ENCODE measurements at places on chromosomes 16 and 17. TPM values are rescaled to one million over a fixed set of nuclear protein-coding genes. Genes with fewer than 3 reads are reported as not detected.

KRT222 gene
- total RNA-seq = 1.1 TPM

CCDC154 gene
- 5.7 TPM for total RNA-seq

HOXB1 gene
- total RNA-seq = 0.96 TPM

GRAP gene
- total RNA-seq = not detected

MRPL27 gene
- 59.1 TPM for total RNA-seq

MT1X gene
- 6.8 TPM for total RNA-seq

ZDHHC1 gene
- 16.5 TPM for total RNA-seq

ARHGDIA gene
- 248 TPM for total RNA-seq

TMEM170A gene
- total RNA-seq = 57.4 TPM

G6PC1 gene
- total RNA-seq = not detected

TLCD3B gene
- total RNA-seq = 1.5 TPM

PRR11 gene
- total RNA-seq = 21.2 TPM

NLRP1 gene
- 24.0 TPM for total RNA-seq

RAB37 gene
- total RNA-seq = 3.2 TPM

CD79B gene
- total RNA-seq = not detected

MT1M gene
- not detected for total RNA-seq

PRAC2 gene
- not detected for total RNA-seq

CHST6 gene
- 7.7 TPM for total RNA-seq

PLXDC1 gene
- total RNA-seq = 3.7 TPM

KRTAP4-5 gene
- total RNA-seq = not detected

CMC2 gene
- total RNA-seq = 56.5 TPM

NRN1L gene
- total RNA-seq = not detected

ACOX1 gene
- total RNA-seq = 54.6 TPM

SLC26A11 gene
- total RNA-seq = 37.4 TPM

C1QTNF1 gene
- 0.67 TPM for total RNA-seq

CDYL2 gene
- total RNA-seq = 17.0 TPM

CLEC18B gene
- total RNA-seq = 3.5 TPM

FKBP10 gene
- total RNA-seq = 155 TPM

CCL7 gene
- not detected for total RNA-seq

CCL17 gene
- total RNA-seq = not detected

PIRT gene
- total RNA-seq = not detected

DNAJA2 gene
- total RNA-seq = 63.7 TPM

C16orf96 gene
- total RNA-seq = 1.2 TPM

Measured in progenitor cell of endocrine pancreas (in vitro differentiated cells).